ENCODE measurements at places on chromosomes 4 and X.

DNA sequence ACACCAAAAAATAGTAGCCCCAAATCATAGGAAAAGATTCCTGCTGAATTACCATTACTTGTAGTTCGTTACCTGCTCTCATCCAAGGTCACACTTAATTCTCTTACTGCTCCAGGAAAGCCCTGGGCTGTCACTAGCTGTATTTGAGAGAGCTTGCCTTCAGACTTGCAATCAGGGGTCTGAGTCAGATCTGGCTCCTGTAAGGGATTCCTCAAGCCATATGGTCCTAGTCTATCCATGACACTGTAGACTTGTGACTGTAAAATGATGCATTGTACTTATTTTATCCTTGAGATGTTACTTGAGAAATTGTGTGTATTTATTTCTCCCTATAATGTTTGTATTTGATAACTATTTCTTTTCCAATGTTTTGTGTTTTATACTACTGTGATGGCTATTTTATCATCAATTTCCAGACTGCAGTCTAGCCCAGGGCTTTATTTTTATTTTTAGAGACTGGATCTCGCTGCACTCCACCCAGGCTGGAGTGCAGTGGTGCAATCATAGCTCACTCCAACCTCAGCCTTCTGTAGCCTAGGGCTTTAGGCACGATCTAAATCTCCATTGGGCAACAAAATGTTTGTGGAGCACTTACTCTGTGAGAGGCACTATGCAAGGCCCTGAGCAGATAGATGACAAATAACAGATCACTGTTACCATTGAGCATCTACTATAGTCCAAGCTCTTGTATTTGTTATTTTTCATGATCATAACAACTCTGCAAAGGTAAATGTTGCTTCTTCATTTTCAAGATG lies 24.2 kb downstream of the ERVMER34-1 start:
- DNase-seq, result no peak

- DNase-seq, result no peak
Observed at GRCh38 chr4:113378836-113379235, 329.4 kb downstream of the ANK2 start.

- no peak for DNase-seq
Observed at GRCh38 chr4:126907389-126907788, 725.4 kb upstream of the INTU start.

DNA sequence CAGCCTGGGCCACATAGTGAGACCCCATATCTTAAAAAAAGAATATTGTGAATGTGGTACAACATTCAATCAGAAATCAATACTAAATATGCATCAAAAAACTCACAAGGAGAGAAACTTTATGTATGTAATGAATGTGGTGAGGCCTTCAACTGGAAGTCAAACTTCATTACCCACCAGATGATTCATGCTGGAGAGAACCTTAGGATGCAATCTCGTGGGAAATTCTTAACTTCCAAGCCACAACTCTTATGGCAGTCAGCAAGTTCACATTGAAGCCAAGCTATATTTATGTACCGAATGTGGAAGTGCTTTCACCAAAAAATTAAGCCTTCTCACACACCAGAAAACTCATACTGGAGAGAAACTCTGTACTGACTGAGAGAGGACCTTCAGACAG lies 84.5 kb upstream of the UXT start:
- no peak for DNase-seq

DNA sequence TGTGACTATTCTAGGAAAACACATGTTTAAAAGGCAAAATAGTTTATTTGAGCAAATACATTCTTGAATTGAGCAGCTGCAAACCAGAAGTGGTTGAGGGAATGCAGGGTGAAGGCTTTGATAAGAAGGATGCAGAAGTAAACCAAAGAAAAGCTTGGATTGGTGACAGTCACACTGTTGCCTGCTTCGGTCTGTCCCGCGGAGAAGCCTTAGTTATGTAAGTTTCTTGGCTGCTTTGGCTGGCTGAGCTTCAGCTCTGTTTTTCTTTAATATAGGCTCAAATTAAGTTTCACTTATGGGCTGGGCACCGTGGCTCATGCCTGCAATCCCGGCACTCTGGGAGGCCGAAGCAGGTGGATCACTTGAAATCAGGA lies 67.6 kb downstream of the FAM53A start:
- DNase-seq, result no peak

DNA sequence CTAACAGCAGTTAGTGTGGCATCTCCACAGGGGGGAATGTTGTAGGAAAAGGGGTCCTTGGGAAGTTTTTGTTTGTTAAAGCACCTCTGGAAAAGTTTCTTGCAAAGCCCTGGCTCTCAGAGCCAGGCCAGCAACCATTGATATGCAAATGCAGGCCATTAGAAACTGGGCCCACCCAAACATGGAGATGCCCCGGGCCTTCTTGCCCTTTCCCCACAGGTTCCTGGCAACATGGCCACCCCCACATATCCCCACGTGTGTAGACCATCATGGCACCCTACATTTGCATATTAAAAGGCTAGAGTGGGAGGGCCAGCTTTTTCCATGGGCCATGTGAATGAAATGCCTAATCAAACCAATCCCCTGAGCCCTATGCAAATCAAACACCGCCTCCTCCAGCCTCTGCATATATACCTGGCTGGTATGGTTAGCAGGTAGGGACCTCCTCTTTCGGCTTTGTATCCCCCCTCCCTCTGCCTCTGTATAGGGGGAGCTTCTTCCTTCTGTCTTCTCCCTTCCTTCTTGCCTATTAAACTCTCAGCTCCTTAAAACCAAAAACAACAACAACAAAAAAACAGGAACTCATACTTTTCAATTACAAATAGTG lies 44.0 kb upstream of the ZCCHC13 start:
- DNase-seq, result no peak
